ENCODE measurements at places on chromosomes 12 and 14. TPM values are rescaled to one million over a fixed set of nuclear protein-coding genes. Genes with fewer than 3 reads are reported as not detected.

GRCh38 chr12:44847403-44847802 lies 28.7 kb downstream of the NELL2 start:
- no peak for DNase-seq

DNA sequence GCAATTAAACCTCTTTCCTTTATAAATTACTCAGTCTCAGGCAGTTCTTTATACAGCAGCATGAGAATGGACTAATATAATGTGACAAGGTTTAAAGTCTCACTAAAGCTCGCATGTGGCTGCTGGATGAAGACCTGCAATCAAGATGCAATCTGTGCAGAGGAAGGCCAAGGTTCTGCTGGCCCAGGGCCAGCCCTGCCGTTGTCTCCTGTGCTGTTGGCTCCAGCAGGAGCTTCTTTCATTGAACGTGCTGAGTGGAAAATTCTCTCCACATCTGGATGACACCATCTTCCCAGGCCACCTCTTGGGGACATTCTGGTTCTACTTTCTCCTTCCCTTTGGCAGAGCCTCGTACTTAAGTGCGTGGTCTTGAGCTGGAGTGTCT lies 742.2 kb downstream of the VRK1 start:
- no peak for DNase-seq

- DNase-seq, result peak; percentile 29
Observed at GRCh38 chr14:60485598-60486251, at the start of gene C14orf39. Gene C14orf39, minus strand, starts transcription at chr14:60486063. Its CDS starts 985 bp downstream, at chr14:60485078.

- no peak for DNase-seq
Observed at GRCh38 chr14:22767323-22767589, 768 bp downstream of the OXA1L start.

- DNase-seq, result peak; percentile 13
Observed at GRCh38 chr12:130765186-130765659, 49.1 kb upstream of the RIMBP2 start.

DNA sequence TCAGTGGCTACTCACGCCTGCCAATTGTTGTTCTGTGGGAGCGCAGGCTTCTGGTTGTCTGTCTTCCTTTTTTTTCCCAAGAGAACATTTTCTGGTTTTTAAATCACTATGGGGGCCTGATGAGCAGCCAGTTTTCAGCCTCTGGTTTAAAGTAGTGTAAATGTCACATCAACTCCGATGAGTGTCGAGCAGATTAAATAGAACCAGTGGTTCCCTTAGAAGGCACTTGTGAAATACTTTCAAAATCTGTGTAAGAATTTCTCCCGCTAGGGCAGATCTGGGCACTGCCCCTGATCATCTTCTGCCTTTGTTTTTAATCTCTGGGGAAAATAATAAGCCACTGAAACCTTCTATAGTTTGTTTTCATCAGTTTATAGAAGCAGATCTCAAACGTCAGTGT lies 130.4 kb downstream of the PRIMA1 start:
- DNase-seq, result no peak

GRCh38 chr14:101473795-101474562 lies 87.3 kb upstream of the DIO3 start:
- no peak for DNase-seq

DNA sequence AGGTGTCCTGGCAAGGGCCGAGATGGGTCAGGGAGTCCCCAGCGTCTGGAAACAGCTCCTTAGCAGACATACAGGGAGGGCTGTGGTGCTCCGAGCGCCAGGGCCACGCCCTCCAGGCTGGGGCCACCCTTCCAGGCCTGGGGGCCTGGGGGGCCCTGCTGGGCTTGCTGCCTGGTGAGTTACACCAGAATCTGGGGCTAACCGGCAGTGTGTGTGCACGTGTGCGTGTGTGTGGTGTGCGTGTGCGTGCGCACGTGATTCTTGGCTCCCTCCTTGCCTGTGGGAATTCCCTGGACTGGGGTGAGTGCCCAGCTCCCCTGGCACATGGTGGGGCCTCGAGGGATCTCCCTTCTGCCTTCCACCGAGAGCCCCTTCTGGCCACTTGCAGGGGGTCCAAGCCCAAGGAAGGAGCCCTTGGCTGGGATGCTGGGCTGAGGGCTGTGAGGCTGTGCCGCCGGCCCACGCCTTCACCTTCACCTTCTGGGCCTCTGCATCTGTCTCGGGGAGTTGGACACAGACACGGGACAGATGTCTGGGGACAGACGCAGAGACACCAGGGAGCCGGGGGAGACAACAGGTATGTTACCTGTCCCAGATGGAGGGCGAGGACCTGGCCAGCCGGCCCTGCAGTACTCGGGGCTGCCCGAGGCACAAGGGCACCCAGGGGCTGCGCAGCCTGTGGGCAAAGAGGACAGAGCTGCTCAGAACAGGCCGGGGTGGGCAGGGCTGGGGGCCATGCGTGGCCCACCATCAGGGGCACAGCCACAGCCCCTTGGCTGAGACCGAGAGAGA lies 37.2 kb downstream of the BEGAIN start:
- DNase-seq, result no peak

GRCh38 chr12:54167500-54167896 lies 21.3 kb downstream of the SMUG1 start:
- DNase-seq, result no peak

DNA sequence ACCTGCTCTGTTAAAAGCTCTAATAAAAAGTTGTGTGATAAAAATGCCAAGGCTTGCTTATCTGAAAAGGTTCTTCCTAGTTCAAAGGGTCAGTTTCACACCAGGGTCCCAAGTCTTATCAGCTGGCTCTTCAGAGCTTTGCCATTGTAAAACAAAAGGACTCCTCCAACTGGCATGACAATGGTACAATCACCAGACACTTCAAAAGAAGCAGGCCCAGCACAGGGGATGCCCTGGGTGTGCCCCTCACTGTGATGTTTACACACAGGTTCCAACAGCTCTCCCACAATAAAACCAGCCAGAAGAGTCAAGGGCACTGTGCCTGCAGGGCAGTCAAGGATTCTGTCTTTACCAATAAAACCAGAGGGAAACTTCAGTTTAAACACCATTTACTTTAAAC lies 78.7 kb downstream of the PRICKLE1 start:
- no peak for DNase-seq

Gene MDM1
- 4.4 TPM for total RNA-seq

Gene KCNC2
- total RNA-seq, result not detected

Gene ZNF26
- total RNA-seq, result 4.6 TPM

Gene CBLN3
- 0.20 TPM for total RNA-seq

Gene CLEC6A
- not detected for total RNA-seq

Gene MED6
- total RNA-seq, result 19.6 TPM

Gene TMX1
- total RNA-seq, result 34.0 TPM

Gene EAPP
- total RNA-seq, result 44.2 TPM

Gene ZBTB42
- 4.4 TPM for total RNA-seq

Gene GPD1
- total RNA-seq, result not detected
